ENCODE measurements at places on chromosomes 7 and 10.

- DNase-seq: no peak
Observed at GRCh38 chr7:34844936-34845665, 187.1 kb downstream of the NPSR1 start.

DNA sequence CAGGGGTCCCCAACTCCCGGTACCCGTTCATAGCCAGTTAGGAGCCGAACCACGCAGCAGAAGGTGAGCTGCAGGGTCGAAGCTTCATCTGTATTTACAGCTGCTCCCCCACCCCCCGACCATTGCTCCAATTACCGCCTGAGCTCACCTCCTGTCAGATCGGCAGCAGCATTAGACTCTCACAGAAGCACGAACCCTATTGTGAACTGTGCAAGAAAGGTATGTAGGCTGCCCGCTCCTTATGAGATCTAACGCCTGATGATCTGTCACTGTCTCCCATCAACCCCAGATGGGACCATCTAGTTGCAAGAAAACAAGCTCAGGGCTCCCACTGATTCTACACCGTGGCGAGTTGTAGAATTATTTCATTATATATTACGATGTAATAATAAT is 14.6 kb upstream of the AZGP1 start:
- DNase-seq: no peak

- no peak for DNase-seq
Observed at GRCh38 chr10:69730251-69731156, 71.2 kb upstream of the COL13A1 start.

GRCh38 chr7:135326636-135327280 is 93.1 kb downstream of the STRA8 start:
- DNase-seq: no peak

GRCh38 chr7:138429577-138430250 is 30.3 kb upstream of the TRIM24 start:
- no peak for DNase-seq
